Endothelial cell of umbilical vein (primary cell): ENCODE measurements at places on chromosomes 1 and 21.

GRCh38 chr1:169694304-169695075 lies 16.9 kb downstream of the SELL start:
- DNase-seq: peak; percentile 16

GRCh38 chr1:203840208-203840808 lies 21.1 kb upstream of the SNRPE start:
- no peak for DNase-seq

GRCh38 chr1:165876121-165876520 lies 48.7 kb downstream of the UCK2 start:
- no peak for DNase-seq

DNA sequence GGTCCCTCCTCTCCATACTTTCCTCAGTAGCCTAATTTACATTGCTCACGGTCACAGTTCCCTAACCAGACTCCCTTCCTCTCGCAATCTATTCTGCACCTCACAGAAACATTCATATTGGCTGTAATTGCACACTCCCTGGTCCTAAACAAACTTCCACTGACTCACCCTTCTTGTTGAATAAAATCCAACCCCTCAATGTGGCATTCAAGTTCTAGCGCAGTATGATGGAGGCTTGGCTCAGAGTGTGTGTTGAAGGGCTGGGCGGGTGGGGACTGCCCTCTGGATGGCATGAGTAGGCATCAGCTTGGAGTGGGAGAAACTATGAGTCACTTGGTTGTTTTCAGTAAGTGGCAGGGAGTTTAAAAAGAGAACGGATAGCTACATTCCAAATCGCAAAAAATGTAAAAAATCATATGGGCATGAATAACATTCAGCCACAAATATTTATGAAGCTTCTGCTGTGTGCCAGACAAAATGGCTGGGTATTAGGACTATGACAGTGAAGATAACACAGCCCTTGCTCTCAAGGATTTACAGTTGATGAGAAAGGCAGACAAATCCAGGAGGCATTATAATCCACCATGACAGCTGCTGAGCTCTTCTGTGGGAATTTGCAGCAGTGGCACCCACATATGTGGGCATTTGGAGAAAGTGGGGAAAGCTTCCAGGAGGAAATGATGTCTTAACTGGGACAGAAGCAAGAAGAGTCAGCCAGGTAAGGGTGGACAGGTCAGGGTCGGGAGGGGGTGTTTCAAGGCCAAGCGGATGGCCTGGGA lies 42.2 kb upstream of the LYST start:
- peak; percentile 64 for DNase-seq

GRCh38 chr1:154411525-154411924 lies 6.4 kb downstream of the IL6R start:
- DNase-seq: no peak

GRCh38 chr1:110155878-110156522 lies 5.7 kb downstream of the SLC6A17 start:
- peak; percentile 56 for DNase-seq

DNA sequence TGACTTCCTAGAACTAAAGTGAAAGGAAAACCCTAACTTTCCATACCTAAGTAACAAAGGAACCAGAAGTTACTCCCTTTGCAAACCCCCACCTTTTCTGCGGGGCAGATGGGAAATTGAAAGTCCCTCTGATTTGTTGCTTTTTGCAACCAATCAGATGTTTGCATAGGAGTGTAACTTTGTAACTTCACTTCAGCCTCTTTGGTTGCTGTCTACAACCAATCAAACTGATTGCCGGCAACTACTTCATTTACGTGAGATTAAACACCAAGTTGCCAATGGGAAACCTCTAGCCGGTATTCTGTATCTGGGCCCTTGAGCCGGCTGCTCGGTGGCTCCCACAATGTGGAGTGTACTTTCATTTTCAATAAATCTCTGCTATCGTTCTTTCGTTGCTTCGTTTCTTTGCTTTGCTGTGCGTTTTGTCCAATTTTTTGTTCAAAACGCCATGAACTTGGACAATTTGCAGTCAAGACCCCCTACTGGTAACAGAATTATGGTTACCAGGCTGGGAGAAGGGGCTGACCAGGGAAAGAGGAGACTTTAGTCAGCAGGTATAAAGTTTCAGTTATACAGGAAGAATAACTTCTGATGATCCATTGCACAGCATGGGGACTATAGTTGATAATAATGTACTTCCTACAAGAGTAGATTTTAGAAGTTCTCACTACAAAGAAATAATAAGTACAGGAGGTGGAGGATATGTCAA lies 69.2 kb upstream of the RGS2 start:
- DNase-seq: no peak

- no peak for DNase-seq
These were observed 56.0 kb downstream of the MEGF6 start for GRCh38 chr1:3555131-3555920.

- DNase-seq: peak; percentile 75
These were observed 40.4 kb downstream of the DAP3 start for GRCh38 chr1:155729031-155729898.

- DNase-seq: no peak
These were observed 29.1 kb upstream of the C21orf91 start for GRCh38 chr21:17848228-17848627.

DNA sequence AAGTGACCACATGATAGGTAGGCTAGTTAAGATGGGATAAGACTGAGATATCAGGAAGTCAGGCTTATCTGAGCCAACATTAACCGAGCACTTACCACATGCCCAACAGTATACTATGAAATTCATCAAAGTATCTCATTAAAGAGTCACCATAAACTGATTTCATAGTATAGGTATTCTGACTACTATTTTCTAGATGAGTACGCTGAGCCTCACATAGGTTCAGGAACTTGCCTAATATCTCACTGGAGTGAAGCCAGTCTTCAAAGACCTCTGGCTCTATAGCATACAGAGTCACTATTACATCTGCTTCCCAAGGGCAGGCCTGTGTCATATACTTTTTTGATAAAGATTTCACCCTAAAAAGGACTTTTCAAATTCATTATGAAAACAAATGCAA lies 115.6 kb upstream of the NGF start:
- no peak for DNase-seq

GRCh38 chr1:200512191-200512590 lies 102.4 kb upstream of the ZNF281 start:
- peak; percentile 13 for DNase-seq

DNA sequence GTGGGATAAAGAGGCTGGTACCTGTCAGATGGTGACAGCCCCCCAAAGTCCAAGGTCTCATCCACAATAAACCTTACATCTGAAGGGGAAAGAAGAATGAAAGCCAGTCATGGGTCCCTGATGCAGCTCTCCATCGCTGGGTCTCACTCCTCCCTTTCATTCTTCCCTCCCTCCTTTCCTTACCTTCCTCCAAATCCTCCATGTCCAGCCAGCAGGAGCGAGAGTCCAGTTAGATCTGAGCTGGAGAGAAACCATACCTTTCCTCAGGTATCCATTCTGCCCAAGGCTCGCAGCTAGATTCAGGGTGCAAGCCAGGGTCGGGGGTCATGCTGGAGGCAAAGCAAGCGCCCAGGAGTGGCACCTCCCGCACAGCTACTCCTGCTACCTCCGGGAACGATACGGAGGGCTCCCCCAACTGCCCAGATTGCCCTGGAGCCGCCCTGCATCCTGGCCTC lies 421 bp downstream of the PSRC1 start:
- DNase-seq: no peak

DNA sequence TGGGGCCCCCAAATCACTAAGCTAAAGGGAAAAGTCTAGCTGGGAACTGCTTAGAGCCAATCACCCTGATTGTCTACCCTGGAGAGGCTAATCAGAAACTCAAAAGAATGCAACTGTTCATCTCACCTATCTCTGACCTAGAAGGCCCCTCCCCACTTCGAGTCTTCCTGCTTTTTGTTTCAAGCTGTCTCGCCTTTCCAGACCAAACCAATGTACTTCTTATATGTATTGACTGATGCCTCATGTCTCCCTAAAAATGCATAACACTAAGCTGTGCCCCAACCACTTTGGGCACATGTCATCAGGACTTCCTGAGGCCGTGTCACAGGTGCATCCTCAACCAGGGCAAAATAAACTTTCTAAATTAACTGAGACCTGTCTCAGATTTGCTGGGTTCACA lies 209.5 kb downstream of the APP start:
- peak; percentile 55 for DNase-seq

GRCh38 chr1:192858456-192858855 lies 49.6 kb downstream of the RGS2 start:
- DNase-seq: no peak

DNA sequence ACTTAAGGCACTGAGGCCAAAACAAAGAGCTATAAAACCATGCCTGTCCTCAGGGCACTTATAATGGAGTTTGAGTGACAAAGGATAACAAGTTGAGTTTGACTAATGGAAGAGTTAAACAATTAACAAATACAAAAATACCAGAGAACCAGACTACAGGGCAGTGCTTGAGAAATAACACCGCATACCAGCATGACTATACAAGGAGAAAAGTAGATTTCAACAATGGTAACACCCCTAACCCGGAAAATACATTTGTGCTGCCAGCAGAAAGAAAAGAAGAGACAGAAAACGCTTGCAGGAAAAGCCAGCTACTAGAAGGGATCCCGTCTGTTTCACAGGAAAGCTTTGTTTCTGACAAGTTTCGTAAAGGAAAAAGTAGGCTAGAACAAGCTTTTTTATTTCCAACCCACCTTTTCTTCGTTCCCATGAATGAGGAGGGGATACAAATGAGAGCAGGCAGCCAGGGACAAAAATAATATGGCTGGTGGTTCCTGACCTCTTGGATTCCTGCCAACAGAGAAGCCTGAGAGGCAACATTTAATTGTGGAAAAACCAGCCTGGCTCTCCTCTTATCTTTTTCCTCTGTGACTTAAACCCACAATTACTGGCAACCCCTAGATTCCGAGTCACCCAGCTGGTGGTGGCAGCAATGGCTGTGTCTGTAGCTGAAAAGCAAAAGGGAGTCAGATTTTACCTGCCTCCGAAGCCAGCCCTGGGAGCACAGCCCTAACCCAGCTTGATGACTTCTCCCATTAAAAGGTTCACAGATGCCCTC lies 56.5 kb downstream of the WLS start:
- DNase-seq: peak; percentile 96

- DNase-seq: no peak
These were observed 75.9 kb downstream of the CDC14A start for GRCh38 chr1:100428160-100428559.

- DNase-seq: no peak
These were observed 57.0 kb downstream of the YARS1 start for GRCh38 chr1:32759997-32760623.

GRCh38 chr1:85229574-85230097 lies 28.8 kb upstream of the SYDE2 start:
- no peak for DNase-seq

DNA sequence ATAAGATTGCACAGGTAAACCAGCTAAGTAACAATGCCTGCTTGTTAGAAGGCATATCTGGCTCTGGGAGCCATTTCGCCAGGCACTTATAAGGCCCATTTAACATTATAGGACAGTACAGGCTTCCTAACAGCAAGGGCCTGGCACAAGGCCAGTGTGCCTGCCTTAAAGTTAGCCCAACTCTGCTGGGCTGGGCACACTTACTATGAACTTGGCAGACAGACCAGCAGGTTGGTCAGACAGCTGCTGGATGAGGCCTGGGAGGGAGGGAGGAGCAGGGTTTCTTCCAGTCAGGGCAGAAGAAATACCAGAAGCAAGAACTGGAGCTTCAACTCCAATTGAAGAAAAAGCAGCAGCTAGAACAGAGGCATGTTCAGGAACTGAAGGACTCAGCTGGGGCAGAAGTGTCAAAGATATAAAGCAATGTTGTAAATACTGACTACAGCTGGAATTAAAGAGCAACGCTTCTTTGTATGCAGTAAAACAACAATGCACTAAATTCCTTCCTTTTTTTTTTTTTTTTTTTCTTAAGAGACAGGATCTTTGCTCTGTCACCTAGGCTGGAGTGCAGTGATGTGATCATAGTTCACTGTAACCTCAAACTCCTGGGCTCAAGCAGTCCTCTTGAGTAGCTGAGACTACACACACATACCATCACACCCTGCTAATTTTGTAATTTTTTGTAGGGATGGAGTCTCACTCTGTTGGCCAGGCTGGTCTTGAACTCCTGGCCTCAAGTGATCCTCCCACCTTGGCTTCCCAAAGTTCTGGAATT lies 4.9 kb downstream of the CACHD1 start:
- DNase-seq: no peak

DNA sequence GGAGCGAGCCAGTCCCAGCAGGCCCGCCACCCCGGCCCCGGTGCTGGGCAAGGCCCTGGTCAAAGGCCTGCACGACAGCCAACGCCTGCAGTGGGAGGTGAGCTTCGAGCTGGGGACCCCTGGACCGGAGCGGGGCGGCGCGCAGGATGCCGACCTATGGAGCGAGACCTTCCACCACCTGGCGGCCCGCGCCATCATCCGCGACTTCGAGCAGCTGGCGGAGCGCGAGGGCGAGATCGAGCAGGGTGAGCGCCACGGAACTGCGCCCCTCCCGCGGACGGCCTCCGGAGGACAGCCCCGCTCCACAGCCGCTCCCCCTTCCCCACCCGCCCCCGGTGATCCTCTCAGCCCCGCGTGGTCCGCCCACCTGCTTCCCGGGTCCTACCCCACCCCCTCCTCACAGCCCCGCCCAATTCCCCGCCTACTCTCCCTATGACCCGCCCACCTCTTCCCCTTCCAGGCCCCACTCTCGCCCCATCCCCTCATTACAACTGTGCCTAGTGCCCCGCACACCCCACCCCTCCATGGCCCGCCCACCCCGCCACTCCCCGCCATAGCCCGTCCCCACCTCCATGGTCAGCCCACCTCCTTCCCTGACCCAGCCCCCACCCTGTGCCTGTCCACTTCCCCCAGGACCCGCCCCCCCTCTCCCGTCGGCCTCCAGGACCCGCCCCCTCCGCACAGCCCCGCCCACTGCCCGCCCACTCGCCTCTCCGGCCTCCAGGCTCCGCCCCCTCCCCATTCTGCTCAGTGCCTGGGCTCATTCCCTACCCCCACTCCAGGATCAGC lies 52.7 kb downstream of the VWA5B1 start:
- DNase-seq: no peak

- DNase-seq: peak; percentile 49
These were observed 310.7 kb downstream of the DUSP10 start for GRCh38 chr1:221431068-221431651.

GRCh38 chr1:68198752-68199151 lies 33.6 kb downstream of the WLS start:
- peak; percentile 69 for DNase-seq

GRCh38 chr1:183281553-183282091 lies 95.6 kb downstream of the LAMC2 start:
- DNase-seq: peak; percentile 92

DNA sequence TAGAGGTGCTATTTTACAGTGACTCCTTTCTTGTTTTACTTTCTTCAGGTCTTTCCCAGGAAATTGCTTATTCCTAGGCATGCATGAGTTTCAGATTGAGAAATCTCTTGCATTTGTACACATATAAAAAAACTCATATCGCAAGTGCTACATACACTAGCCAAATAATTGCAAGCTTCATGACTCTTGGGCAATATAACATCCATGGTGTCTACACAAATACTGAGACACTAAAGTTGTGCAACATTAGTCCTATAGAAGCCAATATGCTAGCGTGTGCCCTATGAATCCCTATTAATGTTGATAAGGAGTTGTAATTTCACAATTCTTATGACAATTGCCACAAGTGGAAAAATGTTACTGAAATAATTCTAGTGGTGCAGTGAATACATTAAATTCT lies 591.0 kb downstream of the ADGRL2 start:
- no peak for DNase-seq

- DNase-seq: no peak
These were observed 12.2 kb downstream of the TGFB2 start for GRCh38 chr1:218357211-218357892.
